ENCODE measurements at places on chromosomes 12 and 14.

DNA sequence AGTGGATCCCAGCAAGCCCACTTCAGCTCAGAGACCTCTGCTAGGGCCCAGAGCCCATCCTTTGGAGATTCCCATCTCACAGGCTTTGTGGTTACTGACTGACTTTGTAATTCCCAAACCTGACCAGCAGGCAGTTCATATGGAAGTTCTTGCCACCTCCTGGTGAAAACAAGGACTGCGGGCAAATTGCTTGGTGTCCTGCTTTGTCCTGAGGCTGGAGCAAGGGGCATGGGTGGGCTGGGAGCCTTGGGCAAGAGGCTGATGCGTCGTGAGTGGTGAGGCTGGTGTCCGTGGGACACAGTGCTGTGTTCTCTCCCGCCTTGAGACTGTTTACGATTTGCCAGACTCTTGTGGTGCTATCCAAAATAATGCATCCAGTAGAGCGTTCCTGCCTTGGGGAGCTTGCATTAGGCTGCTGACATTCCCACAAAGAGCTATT lies 91.0 kb downstream of the LRRC74A start:
- no peak for DNase-seq

DNA sequence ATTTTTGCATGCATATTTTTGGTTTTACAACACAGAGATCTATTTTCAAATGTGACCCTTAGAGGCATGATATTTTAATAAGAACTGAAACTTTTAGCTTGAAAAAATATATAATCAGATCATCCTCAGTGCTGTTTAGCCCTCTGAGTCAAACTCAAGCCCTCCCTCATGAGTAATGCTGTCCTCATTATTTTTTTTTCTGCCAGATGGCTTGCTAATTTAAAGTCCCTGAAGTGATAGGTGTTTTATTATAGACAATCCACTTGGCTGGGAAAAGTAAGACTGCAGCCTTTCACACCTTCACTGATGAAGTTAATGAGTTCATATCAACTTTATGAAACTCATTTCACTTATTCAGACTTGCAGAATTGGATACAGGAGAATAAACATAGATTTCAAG lies 227.7 kb downstream of the SLC16A7 start:
- DNase-seq = no peak

GRCh38 chr14:42848652-42849051 lies 1242.0 kb downstream of the LRFN5 start:
- DNase-seq = no peak

- no peak for DNase-seq
Measured at GRCh38 chr12:118402251-118402650, 25.9 kb downstream of the SUDS3 start.

DNA sequence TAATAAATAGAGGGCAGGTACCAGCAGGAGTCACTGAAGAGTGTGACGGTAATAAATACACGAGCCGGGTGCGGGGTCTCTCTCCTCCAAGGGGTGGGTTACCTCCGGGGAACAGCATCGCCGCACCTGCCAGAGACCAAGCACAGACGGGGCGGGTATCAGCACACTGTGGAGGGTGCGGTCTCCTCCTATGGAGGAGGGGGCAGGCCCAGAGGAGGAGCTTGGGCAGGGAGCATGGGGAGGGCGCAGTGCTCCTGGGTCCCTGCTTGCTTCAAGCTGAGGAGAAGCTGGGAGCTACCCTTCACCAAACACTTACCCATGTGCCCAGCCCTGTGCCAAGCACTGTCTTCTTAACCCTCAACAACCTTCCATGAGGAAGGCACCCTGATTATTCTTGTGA lies 12.8 kb downstream of the PGF start:
- no peak for DNase-seq

- DNase-seq = no peak
Measured at GRCh38 chr14:84375235-84375634, 1154.7 kb upstream of the FLRT2 start.

- DNase-seq = no peak
Measured at GRCh38 chr12:92650228-92650822, 52.5 kb upstream of the PLEKHG7 start.

DNA sequence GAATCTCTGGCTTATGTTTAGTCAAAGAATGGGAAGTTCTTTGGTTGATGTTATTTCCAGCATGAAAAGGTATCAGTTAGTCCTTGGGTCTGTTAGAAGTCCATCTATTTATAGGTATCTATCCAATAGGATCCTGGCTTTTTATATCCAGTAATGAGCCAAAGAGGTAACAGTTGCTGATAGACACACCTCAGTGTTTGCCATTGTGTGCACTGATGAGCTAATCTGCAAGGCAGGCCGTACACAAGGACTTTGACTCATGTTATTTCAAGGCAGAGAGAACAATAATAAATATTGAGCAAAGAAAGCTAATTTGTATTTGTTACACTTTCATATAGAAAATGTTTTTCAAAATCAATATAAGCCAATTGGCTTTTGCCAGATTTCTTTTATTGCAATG lies 56.4 kb downstream of the GLT1D1 start:
- DNase-seq = no peak

DNA sequence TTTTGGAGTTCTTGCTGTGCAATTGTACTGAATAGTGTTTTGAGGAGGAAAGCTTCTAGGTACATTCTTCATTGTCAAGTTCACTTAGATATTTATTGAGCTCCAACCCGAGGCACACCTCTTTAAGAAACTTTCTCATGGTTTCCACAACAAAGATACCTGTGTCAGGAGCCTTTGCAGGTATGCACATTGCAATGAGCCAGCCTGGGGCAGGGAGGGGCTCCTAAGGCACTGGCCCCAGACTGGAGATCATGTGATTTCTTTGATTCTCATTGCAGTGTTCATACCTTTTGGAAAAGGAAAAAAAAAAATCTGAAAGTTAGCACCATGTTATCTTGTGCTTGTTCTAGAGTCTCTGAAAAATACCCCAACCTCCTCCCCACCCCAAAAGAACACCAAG lies 80.3 kb downstream of the PRMT8 start:
- no peak for DNase-seq

GRCh38 chr12:62516927-62517326 lies 50.3 kb downstream of the MON2 start:
- DNase-seq = no peak

GRCh38 chr12:85823436-85824180 lies 12.6 kb downstream of the RASSF9 start:
- DNase-seq = no peak
